ENCODE measurements at places on chromosomes 4 and X.

DNA sequence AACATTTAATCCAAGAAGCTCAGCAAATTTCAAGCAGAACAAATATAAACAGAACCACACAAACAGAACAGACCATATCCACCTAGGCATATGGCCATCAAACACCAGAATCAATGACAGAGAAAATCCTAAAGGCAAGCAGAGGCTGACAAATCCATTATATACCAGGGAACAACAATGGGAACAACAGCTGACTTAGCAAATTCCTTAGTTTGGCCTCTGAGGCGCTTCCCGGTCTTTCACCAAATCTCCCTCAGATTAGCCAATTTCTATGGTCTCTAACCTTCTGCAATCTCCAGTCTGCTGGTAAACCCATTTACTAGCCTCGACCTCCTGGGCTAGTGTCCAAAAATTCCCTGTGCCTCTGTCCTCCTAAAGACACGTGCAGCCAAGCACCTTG lies 59.2 kb downstream of the GPR143 start:
- DNase-seq: no peak

DNA sequence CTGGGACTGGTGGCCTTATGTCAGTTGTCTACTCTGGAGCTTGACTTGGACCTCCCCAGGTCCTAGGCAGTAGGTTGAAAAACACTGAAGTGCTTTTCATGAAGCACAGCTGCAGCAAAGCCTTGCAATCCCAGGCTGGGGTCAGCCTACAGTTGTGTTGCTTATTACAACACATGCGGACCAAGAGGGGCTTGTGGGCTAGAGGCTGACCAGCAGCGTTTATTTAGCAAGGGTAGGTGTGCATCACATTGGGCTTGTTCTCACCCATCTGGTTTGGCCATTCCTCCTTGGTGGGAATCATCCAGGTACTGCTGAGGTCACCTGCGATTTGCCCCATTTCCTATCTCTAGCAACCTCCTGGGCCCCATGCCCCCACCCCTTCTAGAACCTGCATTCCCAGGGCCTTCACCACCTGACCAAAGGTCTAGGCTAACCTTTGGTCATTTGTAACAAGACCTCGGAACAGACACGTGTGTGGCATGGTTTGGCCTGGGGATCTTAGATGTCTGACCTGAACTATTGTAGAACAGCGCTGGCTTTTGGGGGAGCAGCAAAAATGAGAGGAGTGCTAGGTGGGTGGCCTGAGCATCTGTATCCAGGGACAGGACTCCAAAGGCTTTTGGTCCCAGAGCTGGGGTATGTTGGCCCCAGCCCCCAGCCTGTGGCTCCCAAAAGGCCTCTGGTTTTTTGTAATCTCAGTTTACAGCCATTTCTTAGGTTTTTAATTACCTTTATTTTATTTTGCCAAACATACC lies 3.0 kb downstream of the RPL10 start:
- no peak for DNase-seq

DNA sequence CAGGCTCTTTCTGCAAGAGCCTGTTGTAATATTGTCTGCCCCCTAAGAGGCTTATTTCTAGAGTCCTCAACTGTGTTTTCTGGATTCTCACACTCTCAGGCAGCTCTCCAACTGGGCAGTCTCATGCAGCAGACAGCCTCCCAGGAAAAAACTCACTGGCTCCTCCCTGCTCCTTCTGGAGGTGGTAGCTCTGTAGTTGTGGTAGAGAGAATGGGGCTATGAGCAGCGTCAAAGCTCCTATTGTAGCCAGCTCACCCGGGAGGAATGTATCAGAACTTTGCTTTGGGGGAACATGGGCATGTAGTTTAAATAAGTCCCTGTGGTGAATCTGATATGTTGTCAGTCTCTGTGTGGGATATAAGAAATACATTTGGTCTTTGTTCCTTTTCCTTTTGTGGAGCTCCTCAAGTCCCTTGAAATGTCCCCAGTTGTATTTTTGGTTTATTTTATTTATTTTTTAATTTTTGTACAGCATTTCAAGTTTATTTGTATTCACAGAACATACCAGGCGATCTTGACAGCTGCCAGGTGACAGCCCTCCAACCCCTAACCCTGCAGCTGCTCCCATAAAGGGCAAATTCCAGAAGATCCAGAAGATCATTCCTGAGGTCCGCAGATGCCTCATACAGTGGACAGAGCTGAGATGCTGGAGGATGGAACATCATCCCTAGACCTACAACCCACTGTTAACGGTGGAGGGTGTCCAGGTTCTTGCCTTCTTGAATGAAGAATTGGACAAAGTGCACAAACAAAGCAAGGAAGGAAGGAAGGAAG lies 45.7 kb downstream of the TRIM61 start:
- DNase-seq: no peak

DNA sequence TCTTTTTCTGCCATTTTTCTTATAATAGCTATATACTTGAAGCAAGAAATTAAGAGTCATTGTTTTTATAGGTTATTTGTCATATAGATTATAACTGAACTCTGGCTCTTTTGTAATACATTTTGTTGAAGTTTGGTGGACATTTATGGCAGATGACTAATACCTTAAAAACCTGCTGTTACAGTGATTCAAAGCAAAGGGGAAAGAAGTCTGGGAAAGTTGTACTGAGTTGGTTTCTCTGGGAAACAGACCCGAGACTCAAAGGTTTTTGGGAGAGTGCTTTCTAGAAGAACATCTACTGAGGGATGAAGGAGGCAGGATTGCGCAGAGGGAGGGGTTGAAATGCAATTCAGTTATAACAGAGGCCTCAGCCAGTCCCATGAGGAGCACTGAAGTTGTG lies 35.9 kb downstream of the NAP1L5 start:
- DNase-seq: no peak

DNA sequence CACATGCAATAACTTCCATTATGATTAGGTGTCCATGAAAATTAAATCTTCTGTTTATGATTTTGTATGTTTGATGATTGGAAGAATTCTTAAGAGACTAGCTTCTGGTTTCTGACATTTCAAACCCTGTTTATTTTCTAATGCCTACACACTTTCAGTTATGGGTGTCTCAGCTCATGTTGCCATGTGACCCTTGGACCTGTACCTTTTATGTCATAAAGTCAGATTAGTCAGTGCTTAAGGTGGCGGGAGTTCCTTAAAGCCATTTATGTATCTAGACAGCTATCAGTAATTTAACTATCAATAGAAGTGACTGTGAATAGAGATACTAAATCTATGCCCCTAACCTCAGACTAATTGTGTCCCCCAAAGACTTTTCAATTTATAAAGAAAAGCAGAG lies 155.6 kb downstream of the GBA3 start:
- DNase-seq: no peak

Measured in tongue (tissue), 3 donors.